Stimulated activated CD4-positive, alpha-beta T cell treated with anti-CD3 and anti-CD28 coated beads, Interleukin-12 subunit alpha, Interleukin-12 subunit beta, amount 100 ng/mL, for 48 hours (primary cell): ENCODE measurements at places on chromosomes 6 and 20.

GRCh38 chr20:51966296-51966971 lies 164.1 kb upstream of the SALL4 start:
- no peak for DNase-seq

- DNase-seq = no peak
Observed at GRCh38 chr20:1205802-1206201, 2.5 kb downstream of the C20orf202 start.

- DNase-seq = no peak
Observed at GRCh38 chr6:9136141-9136822, 700.9 kb upstream of the SLC35B3 start.

DNA sequence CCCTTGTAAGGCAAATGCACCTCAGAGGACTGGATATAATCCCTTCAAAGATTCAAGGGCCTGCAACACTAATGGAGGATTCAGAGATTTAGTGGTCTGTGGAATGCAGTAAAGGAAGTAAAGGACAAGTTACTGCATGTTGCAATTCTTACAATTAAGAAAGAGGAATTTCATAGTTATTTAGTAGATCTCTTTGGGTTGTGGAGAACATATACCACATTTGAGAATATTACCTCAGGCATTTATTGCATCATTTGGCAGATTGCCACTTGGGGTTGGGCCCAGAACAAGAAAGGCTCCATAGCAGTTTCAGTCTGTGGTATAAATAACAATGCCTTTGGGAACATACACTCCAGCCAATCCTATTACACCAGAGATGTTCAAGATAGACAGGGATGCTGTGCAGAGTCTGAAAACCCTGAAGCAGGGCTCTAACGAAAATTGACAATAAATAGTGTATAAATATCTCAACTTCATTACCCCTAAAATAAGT lies 20.9 kb upstream of the EPM2A start:
- no peak for DNase-seq

GRCh38 chr20:2093159-2093781 lies 8.4 kb upstream of the STK35 start:
- peak; percentile 10 for DNase-seq

DNA sequence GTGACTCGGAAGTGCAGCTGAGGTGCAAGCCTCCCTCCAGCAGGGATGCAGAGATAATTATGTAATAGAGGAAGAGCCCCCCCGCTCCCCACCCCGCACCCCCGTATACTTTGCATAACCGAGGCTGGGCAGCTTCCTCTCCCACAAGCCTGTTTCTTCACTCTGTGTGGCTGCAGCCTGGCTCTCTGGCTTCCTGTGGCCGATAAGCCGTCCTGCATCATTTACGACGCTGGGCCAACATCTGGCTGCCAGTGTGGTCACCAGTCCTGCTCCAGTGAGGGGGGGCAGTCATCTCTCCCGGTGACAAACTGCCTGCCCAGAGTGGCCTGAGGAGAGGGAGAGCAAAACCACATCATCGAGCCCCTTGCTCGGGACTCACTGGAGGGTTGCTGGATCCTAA lies 59.2 kb downstream of the RBM38 start:
- DNase-seq = no peak

DNA sequence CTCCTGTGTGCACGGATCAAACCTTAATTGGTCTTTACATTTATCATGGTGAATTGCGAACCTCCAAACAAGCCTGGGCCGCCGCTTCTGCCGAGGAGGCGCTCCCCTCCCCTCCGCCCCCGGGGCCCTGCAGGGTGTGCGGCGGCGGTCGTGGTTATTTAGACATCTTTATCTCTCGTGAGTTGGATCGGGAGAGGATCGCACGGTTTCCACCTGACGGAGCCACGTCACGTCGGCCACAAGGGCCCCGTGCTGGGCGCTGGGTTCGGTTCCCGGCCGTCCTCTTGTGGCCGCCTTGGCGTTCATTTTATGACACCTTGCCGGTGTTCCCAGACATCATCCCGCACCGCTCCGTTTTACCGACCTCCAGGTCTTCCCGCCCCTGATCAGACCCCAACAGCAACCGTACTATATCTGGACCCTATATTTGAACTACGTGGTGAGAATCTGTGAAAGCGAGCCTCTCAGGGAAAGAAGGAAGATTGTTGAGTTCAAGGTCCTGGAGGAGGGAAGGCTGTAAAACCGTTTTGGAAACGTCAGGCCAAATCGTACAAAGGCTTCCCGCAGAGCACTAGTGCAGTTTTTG lies 1.3 kb upstream of the CNR1 start:
- no peak for DNase-seq

DNA sequence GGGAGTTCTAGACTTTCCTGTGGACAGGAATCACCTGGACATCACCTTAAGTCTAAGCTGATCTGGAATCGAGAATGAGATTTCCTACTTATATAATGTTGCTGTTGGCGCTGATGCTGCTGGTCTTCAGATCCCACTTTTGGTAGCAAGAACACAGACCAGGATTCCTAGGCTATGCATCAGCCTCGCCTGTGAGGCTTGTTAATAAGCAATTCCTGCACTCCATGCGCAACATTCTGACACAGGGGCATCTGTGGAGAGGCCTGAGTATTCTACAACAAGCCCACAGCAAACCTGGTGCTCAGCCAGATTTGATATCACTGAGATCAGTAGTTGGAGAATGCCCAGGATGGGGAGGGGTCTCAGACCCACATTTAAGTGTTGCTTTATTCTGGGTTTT lies 52.0 kb upstream of the TRIM26 start:
- no peak for DNase-seq

DNA sequence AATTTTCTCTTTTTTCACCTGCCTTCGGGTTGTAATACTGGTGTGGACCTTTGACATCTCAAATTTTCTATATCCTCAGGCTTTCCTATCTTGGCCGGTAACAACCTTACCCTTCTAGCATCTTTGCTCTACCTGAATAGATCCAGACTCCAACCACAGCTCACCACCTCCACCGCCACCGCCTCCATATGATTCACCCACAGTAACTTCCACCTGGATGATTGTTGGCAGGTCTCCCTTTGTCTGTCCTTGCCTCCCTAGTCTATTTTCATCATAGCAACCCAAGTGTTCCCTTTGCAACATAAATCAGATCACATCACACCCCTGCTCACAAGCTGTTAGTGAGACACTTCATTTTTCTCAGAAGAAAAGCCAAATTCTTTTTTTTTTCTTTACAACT lies 525.8 kb upstream of the POU3F2 start:
- DNase-seq = no peak

DNA sequence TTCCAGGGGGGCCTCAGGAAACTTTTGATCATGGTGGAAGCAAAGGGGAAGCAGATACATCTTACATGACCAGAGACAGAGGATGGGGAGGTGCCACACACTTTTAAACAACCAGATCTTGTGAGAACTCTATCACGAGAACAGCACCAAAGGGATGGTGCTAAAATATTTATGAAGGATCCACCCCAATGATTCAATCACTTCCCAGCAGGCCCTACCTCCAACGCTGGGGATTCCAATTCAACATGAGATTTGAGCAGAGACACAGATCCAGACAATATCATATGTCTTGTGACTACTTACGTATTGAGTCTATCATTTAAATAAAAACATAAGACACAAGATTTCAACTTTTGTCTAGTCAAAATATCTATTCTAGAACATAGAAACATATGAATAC lies 351.9 kb downstream of the EPM2A start:
- DNase-seq = no peak

DNA sequence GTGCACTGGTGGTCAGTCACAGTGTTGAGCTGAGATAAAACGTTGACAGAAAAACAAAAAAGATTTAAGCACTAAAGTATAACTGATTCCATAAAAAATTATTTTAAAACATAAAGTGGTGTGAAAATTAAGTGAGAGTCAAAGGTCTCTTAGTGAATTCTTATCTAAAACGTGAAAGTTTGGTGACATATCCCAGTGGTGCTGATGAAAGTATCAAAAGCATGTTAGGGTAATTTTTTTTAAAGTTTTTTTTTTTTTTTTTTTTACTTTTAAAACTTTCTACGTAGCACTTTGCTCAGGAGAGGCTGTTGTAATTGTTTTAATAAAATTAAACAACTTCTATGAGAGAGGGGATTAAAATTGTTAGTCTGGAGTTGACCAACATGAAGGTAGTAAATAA lies 65.6 kb upstream of the TMEM30A start:
- DNase-seq = no peak

DNA sequence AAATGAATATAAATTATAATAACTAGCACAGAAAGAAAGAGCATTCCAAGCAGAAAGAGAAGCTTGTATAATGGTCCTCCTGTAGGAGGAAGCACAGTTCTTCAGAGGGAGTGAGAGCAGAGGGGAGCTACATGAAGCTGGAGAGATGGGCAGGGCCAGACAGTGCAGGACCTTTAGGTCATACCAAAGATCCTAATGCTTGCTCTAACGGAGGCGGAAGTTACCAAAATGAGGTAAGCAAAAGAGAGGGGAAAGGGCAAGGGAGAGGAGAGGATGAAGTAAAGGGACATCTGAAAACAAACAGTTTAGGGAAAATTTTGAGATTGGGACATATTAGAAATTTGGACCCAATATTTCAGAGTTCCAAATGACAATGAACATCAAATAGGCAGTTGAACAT lies 50.2 kb downstream of the HBS1L start:
- DNase-seq = no peak

- DNase-seq = no peak
Observed at GRCh38 chr6:131945971-131946370, 5.2 kb downstream of the CCN2 start.

DNA sequence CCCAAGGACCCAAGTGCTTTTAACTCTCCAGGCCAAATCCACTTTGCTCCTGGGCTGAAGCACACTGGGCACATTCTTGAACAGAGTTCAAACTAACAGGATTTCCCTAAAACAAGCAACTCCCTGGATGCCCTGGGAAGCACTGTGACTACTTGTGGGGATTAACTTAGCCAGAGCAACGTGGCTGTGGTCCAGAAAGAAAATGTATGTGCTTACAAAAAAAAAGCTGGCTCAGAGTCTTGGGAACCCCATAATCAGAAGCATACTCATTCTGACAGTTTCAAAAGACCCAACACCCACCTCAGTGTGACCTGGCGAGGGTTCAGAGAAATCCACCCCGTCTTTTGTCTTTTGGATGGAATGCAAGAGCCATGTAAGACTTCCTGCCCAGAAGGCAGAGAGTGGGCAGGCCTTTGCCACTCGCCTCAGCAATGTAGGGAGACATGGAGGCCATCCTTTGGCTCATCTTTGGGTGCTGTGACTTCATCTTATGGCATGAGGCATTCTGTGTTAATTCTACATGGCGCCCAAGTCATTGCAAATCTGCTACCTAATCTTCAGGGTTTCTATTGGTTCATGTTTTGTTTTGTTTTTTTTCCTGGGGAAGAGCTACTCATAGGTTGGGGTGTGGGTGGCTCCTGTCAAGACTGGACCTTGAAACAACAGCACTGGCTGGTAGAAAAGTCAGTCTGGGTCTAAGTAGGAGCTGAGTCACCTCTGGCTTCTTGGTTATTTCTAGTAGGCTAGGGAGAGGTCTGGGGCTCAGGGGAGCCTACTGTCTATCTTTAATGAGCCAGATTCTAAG lies 248.6 kb upstream of the SUPT3H start:
- DNase-seq = peak; percentile 34
